Ovary (tissue), 10 donors: ENCODE measurements at places on chromosomes 1 and 21.

DNA sequence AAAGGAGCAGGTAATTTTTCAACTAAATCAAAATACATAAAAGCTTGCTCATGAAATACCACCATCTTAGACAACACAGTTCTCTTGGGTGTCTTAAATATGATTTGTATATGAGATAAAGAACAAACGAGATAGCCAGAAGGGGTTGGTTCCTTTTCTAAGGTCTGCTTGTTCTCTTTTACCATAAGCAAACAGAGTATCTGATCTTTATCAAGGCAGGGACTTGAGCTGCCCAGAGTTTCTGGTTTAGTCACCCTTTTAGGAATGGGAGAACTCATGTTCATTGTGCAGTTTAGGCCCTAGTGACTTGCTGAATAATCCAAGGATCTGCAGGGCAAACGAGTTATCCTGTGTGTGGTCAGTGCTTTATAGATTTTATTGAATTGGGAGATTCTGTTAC lies 3.0 kb upstream of the SUCO start:
- no peak for DNase-seq

DNA sequence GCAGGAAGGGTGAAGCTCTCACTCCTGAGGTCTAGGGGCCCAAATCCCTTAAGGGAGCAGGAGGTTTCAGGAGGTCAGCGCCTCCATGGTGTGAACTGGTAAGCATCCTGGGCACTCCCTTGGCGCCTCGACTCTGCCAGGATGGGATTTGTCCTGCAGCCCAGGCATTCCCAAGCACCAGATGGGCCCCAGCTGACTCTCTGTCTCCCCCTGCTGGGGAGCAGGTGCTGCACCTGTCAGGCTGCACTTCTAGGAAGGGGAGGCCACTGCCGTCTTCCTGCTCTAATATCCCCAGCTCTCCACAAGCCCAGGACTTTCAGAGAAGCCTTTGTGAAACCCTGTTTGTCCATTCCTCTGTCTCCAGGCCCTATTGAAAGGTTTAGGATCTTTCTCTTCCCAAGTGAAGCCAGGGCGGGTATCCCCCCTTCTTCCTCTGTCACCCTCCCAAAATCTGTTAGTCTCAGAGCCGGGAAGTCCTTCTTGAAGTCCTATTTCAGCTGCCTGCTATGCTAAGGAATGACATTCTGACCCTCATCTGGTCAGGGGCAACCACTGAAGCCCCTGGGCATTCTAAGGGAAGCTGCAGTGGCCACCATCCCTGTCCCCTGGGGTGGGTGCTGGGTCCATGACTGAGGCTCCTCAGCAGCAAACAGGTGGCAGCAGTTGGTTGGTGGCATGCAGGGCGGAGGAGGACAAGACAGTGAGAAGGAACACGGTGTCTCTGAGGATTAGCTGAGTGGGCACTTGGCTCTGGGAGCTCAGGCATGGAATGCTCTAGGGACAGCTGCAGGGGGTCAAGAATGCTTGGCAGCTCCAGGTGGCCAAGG lies 3.2 kb downstream of the MYBPH start:
- no peak for DNase-seq

DNA sequence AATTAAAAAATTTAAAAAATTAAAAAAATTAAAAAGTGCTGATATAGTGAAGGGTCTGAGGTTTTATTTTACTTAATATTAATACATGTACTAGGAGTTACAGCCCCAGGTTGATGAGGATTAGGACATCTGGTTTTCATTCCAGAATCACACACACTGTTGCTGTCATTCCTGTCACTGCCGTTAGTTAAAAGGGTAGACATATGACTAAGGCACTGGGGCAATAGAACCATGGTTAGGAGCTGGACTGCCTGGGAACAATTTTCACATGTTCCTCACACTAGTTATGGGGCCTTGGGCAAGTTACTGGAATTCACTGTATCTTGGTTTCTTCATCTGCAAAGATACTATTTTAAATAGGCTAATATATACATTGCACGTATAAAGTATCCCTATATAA lies 191.8 kb upstream of the DPYD start:
- no peak for DNase-seq

DNA sequence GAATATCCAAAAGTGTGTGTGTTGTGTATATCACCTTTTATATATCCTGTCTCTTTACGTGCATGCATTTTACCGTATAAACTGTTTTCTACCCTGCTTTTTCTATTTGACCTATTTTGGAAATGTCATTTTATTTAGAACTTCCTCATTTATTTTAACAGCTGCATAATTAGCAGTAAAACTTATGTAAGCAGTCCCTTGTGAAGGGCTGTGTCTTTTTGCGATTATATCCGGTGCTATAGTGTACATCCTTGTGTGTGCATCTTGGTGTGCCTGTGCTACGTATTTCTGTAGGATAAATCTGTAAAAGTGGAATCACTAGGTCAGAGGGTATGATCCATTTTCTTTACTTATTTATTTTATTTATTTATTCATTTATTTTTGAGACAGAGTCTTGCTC lies 7.2 kb downstream of the LGALS8 start:
- no peak for DNase-seq

- DNase-seq = no peak
These were observed 6.9 kb downstream of the ADSS2 start for GRCh38 chr1:244444854-244445253.

GRCh38 chr1:103953386-103953785 lies 203.7 kb downstream of the AMY1C start:
- no peak for DNase-seq

- DNase-seq = no peak
These were observed 46.4 kb downstream of the CAPN2 start for GRCh38 chr1:223758734-223759133.

- no peak for DNase-seq
These were observed 12.3 kb downstream of the FAM3B start for GRCh38 chr21:41328660-41329607.

- no peak for DNase-seq
These were observed 295.8 kb downstream of the LTN1 start for GRCh38 chr21:28696844-28697410.

GRCh38 chr1:38990386-38990737 lies 714 bp upstream of the AKIRIN1 start:
- DNase-seq = no peak

DNA sequence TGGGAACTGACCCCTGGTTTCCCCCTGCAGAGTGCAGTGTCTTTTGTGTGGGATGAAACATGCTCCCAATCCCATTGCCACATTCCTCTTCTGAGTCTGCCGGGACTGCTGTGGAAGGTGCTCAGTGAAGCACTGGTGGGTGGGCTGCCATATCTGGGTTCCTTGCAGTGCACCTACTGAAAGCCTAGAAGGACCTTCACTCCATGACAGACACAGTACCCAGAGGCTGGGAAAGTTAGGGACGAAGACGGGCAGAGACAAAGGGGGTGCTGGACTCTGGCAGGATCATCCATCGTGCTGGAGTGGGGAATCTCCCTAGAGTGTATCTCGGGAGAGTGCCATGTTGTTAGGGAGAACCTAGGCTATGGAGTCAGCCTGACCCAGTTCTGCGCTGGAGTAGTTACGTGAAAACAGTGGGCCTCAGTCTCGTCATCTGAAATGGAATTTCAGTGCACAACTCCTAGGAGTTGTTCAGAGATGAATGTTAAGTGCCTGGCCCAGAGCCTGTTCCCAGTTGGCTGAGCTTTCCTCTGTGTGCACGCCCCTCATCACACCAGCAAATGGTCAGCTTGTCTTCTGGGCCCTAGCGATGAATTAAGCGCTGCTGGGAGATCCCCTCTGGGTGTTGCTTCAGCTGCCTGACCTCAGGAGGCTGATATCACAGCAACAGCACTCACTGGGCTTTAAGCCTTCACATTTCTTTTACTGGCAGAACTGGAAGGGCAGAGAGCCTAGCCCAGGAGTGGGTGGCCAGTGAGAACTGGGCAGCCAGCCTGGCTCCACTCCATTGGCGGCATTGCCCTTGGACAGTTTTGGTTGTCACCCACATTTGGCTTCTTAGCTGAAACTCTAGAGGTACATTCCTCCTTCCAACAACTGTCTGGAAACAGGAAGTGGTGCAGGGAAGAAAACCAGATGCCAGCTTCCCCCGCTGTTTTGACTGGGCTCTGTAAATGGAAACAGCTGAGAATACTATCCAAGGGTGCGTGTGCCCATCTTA lies 479.8 kb upstream of the VAMP3 start:
- DNase-seq = no peak

- DNase-seq = no peak
These were observed 9.4 kb upstream of the THEMIS2 start for GRCh38 chr1:27862671-27863537.

- no peak for DNase-seq
These were observed 50.8 kb upstream of the CLIC4 start for GRCh38 chr1:24694380-24694843.

GRCh38 chr21:25565272-25566211 lies 41.7 kb downstream of the MRPL39 start:
- DNase-seq = no peak

DNA sequence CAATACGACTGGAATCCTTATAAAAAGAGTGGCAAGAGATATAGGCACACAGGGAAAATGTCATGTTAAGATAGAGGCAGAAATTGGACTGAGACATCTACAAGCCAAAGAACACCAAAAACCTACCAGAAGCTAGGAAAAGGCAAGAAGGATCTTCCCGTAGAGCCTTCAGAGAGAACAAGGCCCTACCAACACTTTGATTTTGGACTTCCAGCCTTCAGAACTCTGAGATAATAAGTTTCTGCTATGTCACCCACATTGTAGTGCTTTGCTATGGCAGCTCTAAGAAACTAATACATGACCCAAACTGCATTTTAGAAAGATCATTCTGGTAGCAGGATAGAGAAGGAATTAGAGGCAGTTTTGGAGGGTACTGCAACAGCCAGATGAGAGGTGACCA lies 24.1 kb upstream of the MUTYH start:
- no peak for DNase-seq

GRCh38 chr1:199113265-199113869 lies 474.5 kb downstream of the PTPRC start:
- DNase-seq = no peak

GRCh38 chr1:208179961-208180409 lies 64.2 kb downstream of the PLXNA2 start:
- no peak for DNase-seq

DNA sequence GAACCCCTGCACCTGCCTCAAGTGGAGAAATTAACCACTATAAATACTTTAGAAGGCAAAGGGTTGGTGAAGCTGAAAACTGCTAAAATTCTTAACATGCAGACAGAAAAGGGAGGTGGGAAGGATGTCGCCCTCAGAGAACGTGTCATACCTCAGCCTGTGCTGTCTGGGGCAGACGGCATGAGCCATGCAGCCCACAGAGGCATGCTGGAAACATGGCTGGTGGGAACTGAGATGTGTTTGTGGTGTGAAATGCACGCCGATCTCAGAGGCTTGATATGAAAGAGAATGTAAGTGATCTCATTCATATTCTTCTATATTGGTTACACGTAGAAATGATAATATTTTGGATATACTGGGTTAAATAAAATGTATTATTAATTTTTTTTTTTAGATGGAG lies 16.3 kb downstream of the AGPAT3 start:
- no peak for DNase-seq

- no peak for DNase-seq
These were observed at the start of gene PCSK9 for GRCh38 chr1:55039342-55040082. TSS of gene PCSK9 (plus strand) at chr1:55039548. CDS start at chr1:55039838, 290 bp downstream.

GRCh38 chr1:31760471-31761470 lies 3.4 kb downstream of the ADGRB2 start:
- peak; percentile 79 for DNase-seq

GRCh38 chr1:205228093-205228521 lies 361 bp downstream of the TMCC2 start:
- DNase-seq = peak; percentile 37

DNA sequence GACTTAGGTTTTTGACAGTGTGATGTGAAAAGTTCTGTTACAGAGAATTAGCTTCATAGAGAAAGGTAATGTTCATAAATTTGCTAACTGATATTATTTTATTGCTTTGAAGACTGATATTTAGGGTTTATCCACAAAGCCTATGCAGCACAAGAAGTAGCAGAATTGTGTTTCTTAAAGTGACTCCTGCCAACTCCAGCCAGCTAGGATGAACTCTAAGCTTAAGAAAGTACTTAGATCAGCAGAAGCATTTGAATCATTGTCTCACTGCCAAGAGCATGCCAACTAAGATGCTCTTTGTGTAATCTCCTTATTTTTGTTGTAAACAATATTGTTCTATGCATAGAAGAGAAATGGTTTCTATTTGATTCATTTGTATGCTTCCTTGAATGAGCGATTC lies 589.4 kb upstream of the ADGRL4 start:
- DNase-seq = no peak

GRCh38 chr1:228317411-228317828 lies 89.2 kb downstream of the TRIM11 start:
- peak; percentile 11 for DNase-seq

DNA sequence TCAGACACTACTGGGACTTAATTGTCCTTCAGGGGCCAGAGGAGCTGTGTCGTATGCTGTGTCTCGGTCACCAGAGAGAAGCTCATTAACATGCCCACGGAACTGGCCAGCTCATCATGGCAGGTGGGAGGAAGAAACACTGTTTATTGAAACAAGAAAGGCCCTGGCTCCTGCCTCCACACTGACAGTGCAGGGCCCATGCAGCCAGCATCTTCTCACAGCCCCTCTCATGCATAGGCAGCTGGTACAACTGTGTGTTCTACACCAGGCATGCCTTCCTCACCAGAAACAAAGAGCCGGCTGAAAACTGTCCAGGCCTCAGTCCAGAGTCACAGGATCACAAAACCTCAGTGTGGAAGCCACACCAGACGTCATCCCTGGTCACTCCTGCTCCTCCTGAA lies 106.0 kb downstream of the UBE2U start:
- DNase-seq = no peak

DNA sequence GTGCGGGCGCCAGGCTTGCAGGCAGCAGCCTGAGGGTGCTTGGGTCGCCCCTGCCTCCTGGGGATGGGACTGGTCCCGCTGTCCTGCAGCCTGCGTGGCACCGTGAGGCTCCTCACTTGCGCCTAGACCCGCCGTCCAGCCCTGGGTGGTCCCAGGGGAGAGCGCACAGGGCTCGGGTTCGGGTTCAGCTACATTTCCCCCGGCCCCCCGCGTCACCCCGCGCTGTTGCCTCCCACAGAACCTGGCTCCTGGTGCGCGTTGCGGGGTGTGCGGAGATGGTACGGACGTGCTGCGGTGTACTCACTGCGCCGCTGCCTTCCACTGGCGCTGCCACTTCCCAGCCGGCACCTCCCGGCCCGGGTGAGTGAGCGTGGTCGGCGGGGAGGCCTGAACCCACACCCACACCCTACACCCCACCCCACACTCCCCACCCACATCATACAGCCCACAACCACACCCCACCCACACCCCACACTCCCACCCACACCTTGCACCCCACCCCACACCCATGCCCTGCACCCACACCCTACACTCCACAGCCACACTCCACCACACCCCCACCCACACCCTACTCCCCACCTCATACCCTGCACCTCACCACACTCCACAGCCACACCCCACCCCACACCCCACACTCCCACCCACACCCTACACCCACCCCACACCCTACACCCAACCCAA lies 6.2 kb upstream of the PFKL start:
- no peak for DNase-seq

GRCh38 chr21:33559813-33560212 lies 17.0 kb downstream of the SON start:
- DNase-seq = no peak

- no peak for DNase-seq
These were observed 2.2 kb upstream of the UBXN10 start for GRCh38 chr1:20183616-20184271.
